ENCODE measurements at places on chromosomes 5 and 9. TPM values are rescaled to one million over a fixed set of nuclear protein-coding genes. Genes with fewer than 3 reads are reported as not detected.

The PDCD1LG2 gene
- 6.3 TPM for total RNA-seq

DNA sequence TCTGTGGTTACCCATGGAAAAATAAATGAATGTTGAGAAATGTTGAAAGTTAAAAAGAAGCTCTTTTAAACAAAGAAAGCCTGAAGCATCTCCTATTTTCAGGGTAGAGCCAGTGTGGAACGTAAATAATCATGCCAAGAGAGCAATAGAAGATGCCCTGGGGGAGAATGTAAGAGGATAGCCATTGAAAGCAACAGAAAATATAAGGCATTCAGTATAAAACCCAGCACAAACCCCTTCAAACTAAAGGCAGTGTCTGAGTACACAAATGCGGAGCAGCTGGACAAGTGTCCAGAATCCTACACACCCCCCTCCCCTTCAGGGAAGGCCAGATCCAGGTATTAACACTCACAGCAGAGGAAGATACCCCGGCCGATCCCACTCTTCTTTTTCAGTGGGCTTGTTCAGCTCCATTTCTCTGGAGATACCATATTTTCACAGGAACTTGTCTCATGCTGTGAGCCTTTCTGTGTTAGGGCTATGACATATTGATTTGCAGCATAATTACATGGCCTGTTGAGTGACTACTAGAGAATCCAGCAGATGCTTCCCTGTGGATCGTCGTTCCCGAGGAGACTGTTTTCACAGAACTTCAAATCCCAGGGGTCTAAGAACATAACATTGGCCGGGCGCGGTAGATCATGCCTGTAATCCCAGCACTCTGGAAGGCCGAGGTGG lies 101.2 kb downstream of the PLK2 start:
- DNase-seq: no peak

- no peak for DNase-seq
Measured at GRCh38 chr5:109519416-109519815, 109.6 kb upstream of the PJA2 start.

The CYSRT1 gene
- 0.41 TPM for total RNA-seq

The CETN3 gene
- total RNA-seq: 20.6 TPM

- DNase-seq: no peak
Measured at GRCh38 chr9:108859459-108860114, 2.5 kb upstream of the ACTL7A start.

DNA sequence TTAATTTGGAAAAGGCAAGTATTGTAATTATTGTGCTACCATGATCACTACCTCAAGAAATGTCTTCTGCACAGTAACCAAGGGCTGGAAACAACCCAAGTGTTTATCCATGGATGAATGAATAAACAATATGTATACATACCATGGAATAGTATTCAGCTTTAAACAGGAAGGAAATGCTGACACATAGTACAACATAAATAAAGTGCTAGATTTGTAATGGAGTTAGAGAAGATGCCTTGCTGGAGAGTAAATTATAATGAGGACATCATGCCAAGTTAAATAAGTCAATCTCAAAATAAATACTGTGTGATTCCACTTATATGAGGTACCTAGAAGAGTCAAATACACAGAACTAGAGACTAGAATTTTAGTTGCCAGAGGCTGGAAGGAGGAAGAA lies 160.0 kb downstream of the CCDC192 start:
- DNase-seq: no peak

The SPARC gene
- total RNA-seq: 1,248 TPM

The TMEM171 gene
- total RNA-seq: 0.43 TPM

The CTXN3 gene
- not detected for total RNA-seq

GRCh38 chr9:35488021-35488420 lies 1.9 kb upstream of the RUSC2 start:
- no peak for DNase-seq

GRCh38 chr5:58666598-58667581 lies 84.0 kb downstream of the RAB3C start:
- no peak for DNase-seq

The PCDHB16 gene
- total RNA-seq: 4.1 TPM

GRCh38 chr9:86321373-86321772 lies 32.8 kb downstream of the TUT7 start:
- no peak for DNase-seq

GRCh38 chr5:15887093-15887492 lies 292.5 kb downstream of the MARCHF11 start:
- no peak for DNase-seq

The PCDHB11 gene
- 2.0 TPM for total RNA-seq

DNA sequence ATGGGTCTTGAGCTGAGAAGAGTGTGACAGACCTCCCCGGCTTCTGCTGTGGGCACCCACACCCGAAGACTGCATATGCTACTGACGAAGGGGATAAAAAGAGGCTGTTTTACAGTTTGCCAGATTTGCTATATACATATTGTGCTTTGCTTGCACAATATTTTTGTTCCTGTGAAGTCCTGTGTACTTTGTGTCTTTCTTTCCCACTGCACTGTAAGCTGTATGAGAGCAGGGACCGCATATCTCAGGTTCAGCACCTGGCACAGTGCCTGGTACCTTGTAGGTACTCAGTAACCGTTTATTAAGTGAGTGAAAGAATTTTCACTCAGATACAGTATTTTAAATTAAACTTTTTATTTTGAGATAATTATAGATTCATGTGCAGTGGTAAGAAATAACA lies 8.2 kb upstream of the GARNL3 start:
- DNase-seq: no peak

DNA sequence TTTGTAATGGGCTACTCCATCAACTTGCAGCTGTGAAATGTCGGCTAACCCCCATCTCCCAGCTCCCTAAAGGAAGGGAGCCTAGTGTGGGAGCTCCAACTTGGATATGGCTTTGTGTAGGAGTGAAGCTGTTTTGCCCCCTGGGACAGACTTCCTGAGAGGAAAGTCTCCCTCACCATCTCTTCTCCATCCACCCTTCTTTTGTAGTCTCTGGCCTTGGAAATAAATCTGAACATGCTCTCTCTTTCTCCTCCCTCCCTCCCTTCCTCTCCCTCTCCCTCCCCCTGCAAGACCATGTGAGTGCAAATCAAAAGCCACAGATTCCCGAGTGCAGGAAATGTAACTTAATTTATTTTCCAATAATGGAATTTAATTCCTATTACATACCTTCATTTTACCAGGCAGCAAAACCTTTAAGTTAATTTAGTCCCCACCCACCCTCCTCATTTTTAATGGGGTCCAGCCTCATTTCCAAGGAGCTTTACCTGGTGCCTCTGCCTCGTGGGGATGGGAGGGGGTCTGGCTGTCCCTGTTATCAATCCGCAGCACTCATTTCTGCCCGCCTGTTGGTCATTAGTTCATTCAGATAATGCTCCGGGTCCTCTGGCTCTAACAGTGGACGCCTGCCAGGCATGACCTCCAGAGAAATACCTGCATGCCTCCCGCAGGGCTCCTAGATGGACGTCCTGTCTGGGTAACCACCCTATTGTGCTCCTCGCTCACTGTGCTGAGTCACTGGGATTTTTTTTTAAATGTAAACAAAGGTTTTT lies 122.9 kb upstream of the TAF11L2 start:
- DNase-seq: no peak

- DNase-seq: no peak
Measured at GRCh38 chr5:95043234-95043633, 241.7 kb downstream of the MCTP1 start.

DNA sequence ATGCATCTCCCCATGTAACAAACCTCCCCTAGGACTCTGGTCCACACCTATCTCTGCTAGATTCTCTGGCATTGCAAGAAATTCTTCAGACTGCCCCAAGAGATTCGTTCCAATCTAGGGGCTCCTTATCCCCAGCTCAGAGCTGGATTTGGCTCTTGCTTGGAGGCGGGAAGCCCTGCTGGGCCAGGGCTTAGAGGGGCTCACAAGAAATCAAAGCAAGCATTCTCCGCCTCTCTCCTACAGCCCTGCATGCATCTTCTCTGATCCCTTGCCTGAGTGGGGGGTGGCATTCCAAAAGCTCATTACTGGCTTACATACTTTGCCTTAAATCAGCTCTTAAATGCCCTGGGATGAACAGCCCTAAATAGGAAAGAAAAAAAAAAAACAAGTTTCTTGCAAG lies 75.8 kb downstream of the KCNIP1 start:
- DNase-seq: no peak

- no peak for DNase-seq
Measured at GRCh38 chr5:150143350-150144245, 12.0 kb downstream of the PDGFRB start.

GRCh38 chr5:66247176-66247960 lies 103.3 kb downstream of the SREK1 start:
- no peak for DNase-seq

The PCDHA9 gene
- total RNA-seq: 0.20 TPM

- no peak for DNase-seq
Measured at GRCh38 chr9:6845880-6846279, 88.1 kb downstream of the KDM4C start.

- DNase-seq: no peak
Measured at GRCh38 chr5:93612855-93613243, 29.8 kb downstream of the NR2F1 start.

DNA sequence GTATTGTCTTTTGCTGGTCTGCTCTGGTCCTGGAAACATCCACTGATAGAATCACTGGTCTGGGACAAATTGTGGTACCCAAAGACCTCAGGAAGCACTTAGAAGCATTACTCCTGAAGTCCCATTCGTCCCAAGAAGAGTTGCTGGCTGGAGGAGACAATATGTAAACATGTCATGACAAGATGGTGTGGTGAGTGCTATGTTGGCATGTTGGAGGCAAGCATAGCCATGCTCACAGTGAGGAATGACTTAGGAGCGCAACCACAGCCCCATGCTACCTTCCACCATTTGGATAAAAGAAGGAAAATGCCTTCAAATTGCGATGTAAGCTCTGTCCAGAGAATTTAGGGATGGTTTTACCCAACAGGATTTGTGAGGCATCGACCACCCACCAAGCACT lies 115.8 kb upstream of the STC2 start:
- DNase-seq: no peak

DNA sequence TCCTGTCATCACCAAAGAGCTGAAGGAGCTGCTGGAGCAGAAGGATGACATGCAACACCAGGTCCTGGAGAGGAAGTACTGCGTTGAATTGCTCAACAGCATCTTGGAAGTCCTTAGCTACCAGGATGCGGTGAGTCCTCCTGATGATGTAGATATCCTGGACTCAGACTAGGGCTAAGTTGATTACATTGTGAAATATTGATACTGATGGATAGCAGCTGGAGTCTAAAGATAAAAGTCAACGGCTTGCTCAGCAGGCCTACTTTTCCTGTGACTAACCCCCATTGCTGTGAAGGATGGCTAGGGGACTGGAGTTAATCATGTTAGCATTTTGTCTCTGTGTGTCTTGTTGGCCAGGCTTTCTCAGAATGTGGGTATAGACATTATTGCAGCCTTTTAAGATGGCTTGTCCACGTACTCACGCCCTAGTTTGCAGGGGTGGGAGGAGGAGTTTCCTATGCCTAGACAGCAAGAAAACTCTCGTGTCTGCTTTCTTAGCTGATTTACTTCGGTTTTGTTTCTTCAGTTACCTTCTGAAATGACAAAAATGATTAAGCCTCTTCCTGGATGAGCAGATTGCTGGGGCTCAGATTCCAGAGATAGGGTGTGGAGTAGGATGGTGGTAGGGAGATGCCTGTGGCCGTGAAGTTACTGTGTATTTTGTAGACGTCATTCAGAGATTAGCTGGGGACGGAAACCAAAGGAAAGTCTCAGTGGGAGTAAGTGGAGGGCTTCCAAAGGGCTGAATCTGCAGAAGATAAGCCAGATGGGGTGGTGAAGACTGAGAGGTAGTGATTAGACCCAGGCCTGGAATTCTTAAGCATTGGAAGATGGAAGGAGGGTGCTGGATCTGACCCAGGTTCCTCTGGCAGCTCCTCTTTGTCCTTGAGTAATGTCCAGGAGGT lies 166.3 kb downstream of the DOCK2 start:
- DNase-seq: no peak

GRCh38 chr9:124011460-124012301 lies at the start of gene LHX2:
Gene LHX2 (plus strand): TSS chr9:124011768. CDS start chr9:124012349, 581 bp downstream.
- no peak for DNase-seq

- DNase-seq: no peak
Measured at GRCh38 chr5:56725711-56726411, 89.5 kb upstream of the MAP3K1 start.

- no peak for DNase-seq
Measured at GRCh38 chr5:113489299-113489698, 1.0 kb upstream of the MCC start.

GRCh38 chr5:142320430-142320738 lies 4.4 kb downstream of the SPRY4 start:
- no peak for DNase-seq

DNA sequence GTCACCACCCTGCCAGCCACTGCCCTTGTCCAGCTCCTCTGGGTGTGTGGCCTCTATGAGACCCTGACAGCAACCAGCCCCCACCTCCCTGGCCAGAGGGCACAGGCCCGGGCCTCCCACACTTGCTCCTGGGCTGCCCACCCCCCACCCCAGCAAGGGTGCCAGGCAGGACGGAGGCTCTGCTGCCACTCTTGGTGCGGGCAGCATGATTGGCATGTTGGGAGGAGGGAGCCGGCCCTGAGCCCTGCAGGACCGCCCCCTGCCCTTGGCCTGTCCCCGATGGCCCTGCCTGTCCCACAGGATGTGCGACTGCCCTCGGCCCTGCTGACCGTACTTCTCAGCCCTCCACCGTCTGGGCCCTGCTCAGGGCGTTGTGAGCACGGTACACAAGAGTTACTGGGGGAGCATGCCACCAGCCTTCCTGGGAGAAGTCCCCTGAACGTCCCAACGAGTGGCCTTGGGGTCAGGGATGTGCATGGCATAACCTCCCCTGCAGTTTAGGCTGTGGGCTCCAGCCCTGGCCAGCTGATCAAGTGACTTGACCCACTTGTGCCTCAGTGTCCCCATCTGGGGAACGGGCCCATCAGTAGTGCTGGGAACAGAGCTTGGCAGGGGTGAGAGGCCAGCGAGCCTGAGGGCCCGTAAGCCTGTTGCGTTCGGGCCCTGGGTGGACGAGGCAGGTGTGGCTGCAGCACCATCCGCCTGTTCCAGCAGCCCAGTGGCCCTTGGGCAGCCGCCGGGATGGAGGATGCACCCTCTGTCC lies 16.0 kb downstream of the GPSM1 start:
- no peak for DNase-seq
